ENCODE measurements at places on chromosomes 16 and 17.

GRCh38 chr16:87552772-87553573 lies 49.3 kb upstream of the JPH3 start:
- no peak for DNase-seq

DNA sequence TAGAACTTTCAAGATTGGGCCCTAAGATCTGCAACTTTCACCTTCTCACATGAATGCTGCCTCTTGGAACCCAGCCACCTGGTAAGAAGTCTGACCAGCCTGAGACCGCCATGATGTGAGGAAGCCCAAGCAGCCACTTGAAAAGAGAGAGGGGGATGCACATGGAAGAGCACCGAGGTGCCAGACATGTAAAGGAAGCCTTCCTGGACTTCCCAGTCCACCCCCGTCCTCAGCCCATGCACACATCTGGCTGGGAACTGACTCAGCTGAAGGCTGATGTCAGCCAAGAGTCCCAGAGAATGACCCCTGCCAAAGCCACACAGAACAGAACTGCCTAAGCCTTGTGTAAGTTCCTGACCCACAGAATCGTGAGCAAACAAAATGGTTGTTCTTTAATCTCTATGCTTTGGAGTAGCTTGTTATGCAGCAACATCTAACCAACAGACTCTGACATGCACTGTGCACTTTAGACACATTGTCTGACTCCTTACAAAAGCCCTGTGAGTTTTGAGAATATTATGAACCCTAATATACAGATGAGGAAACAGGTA lies 86.7 kb downstream of the RMI2 start:
- DNase-seq: no peak

- DNase-seq: no peak
Measured at GRCh38 chr16:56836410-56837230, 28.4 kb upstream of the SLC12A3 start.

DNA sequence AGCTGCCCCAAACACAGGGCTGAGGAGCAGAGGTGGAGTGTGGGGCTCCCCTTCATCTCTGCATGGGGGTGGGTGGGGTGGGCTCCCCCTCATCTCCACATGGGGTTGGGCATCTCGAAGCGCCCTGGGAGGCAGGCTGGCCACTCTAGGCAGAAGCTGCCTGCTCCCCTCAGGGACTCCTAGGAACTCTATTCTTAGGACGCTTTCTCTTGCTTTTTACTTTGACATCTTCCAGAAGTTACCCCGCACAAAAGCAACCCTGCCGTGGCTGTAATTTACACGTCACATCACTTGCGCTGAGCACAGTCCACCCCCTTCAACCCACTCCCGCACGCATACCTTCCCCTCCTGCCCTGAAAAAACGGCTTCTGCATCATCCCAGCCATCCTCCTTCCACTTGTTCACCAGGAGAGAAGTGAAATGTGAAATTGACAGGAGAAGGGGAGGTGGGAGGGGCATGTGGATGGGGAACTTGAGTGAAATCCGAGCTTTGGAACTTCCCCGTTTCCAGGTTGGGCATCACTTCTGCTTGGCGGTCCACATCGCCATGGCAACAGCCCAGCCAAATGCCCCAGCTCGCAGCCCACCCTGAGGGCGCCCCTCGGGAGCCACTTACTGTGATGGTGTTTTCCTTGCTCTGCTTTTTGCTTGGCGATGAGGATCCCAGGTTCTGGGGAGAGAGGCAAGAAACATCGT lies 53.7 kb upstream of the RCVRN start:
- DNase-seq: no peak

- DNase-seq: peak; percentile 69
Measured at GRCh38 chr16:67910158-67910557, 17.1 kb downstream of the PSKH1 start.

GRCh38 chr17:14353861-14354474 lies 53.1 kb downstream of the HS3ST3B1 start:
- no peak for DNase-seq

DNA sequence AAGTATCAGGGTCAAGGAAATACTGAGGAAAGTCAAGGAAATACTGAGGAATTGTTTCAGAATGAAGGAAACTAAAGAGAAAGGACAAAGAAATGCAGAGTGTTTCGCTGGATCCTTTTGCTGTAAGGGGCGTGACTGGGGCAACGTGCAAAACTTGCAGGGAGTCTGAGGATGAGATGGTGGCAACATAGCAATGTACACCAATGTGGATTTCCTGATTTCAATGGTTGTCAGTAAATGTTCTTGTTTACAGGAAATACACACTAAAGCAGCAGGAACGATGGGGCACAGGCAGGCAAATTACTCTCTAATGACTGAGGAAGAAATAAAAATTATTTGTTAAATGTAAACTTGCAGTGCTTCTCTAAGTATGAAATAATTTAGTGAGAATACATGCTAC lies 34.4 kb downstream of the ZZEF1 start:
- no peak for DNase-seq

DNA sequence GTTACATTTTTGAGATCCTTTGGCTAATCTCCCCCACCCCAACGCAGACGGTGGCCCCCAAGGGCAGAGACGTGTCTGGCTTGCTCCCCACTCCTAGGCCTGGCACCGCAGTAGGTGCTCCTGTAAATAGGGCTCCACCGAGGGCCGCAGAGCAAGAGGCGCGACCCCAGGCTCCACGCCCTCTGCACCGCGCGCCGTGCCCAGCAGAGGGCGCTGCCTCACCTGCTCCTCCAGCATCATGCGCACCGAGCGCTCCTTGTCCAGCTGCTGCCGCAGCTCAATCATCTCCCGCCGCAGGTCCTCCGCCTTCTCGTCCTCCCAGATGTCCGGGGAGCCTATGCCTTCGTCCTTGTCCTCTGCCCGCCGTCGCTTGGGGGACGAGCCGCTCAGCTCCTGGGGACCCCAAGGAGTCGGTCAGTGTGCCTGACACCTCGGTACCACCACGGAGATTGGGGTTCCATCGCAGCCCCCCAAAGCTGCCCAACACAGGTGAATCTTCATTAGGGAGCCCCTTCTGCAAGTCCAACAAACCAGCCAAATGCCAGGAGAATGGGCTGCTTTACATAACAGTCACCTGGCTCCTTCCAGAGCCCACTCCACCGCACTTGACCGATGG lies 11.2 kb downstream of the TFAP4 start:
- DNase-seq: peak; percentile 49

- DNase-seq: no peak
Measured at GRCh38 chr16:84598360-84598759, 19.5 kb downstream of the COTL1 start.

GRCh38 chr17:45851464-45851863 lies 6.8 kb downstream of the SPPL2C start:
- no peak for DNase-seq

DNA sequence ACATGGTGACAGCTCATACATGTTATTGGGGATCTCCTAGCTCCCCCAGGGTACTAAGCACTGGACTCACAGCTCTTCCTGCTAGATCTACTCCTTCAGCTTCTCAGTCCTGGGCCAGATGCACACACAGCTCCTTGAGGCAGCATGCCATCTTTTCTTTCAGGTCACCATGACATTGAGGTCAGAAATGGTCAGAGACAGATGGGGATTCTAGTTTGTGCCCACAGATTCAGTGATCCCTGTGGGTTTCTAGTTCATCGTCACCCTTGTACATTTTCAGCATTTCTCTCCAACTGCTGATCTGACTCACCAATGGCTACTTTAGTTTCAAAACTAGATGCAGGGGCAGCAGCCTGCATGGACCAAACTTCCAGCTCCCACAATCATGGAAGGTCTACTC lies 560.7 kb upstream of the PSMD7 start:
- DNase-seq: no peak

- no peak for DNase-seq
Measured at GRCh38 chr17:61248399-61248798, 151.2 kb upstream of the TBX2 start.

DNA sequence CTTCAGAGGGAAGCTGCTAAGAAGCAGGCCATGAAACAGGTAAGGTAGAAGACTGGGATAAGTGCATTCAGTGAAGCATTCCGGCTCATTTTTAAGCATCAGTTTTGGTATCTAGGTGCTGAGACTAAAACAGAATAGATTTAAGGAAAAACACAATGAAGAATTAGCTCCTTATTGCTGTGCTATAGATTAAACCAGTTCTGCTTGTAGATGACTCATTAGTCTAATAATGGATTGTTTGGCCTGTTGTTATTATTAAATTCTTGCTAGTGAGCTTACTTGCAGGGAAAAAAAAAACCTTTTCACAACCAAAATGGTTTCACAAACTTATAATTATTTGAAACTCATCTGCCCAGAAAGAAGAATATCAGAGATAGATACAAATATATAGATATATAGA lies 55.9 kb downstream of the NSRP1 start:
- no peak for DNase-seq

GRCh38 chr17:19303367-19303776 lies 59.2 kb downstream of the B9D1 start:
- no peak for DNase-seq

DNA sequence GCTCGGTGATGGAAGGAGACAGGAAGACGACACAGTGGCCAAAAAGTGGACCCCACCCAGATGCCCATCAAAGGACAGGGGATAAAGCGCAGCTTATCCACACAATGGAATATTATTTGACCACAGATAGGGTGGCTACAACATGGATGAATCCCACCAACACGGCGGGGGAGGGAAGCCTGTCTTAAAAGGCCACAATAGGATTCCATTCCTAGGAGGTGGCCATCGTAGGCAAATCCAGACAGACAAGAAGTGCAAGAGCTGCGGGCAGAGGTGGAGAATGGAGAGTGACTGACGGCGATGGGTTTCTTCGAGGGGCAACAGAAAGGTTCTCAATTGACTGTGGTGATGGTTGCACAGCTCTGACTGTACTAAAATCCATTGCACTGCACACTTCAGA lies 16.0 kb downstream of the SLC38A8 start:
- no peak for DNase-seq

DNA sequence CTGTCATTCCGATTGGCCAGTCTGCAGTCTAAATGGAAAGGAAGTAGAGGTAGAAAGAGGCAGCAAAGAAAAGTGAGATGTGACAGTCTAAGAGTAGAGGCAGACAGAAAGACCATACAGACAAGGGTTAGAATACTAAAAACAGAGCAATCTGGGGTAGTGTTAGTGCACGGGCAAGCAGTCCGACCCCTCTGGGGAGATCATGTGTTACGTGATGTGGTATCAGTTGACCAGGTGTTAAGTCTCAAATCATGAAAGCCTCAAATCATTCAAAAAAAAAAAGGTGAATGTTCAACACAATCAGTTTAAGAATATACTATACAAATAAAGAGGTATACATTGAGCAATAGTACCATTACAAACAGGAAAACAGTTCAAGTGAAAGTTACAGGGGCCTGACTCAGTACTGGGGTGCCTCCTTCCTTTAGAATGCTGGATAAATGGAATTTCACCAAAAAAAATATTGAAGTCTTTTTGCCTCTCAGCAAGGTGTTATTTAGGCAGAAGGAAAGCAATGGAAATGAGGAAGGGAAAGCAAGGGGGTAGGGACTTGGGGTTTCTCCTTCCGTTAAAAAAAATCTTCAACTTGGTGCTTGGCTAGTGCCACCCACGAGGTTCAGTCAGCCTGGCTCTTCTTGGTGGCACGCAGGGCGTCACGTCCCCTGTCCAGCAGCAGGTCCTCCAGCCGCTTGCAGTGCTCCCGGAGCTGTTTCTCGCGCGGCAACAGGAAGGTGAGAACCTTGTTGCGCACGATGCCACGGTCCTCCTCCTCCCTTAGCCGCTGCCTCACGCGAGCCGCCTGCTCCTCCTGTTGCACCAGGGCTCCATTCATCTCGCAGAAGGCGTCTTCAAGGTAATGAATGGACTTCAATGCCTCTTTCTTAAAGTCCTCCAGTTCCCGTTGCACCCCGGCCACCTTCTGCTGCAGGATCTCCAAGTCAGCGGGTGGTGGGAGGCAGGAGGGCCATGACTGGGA lies 616 bp downstream of the CCDC182 start:
- DNase-seq: no peak

DNA sequence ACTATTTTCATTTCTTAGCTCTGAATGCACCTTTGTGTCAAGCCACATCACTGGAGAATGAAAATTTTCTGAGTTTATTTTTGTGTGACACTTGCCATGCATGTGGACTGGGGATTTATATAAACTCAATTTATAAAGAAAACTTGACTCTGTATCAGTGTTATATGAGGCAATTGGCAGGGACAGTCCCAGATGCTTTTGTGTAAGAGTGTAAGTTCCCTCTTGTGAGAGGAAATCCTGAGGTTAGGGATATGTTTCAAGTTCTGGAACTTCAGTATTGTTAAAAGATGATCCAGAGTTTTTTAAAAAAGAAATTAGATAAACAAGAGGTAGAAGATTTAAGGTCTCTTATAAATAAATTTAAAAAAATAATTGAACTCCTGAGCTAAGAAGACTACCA lies 10.9 kb upstream of the CCL8 start:
- DNase-seq: no peak

DNA sequence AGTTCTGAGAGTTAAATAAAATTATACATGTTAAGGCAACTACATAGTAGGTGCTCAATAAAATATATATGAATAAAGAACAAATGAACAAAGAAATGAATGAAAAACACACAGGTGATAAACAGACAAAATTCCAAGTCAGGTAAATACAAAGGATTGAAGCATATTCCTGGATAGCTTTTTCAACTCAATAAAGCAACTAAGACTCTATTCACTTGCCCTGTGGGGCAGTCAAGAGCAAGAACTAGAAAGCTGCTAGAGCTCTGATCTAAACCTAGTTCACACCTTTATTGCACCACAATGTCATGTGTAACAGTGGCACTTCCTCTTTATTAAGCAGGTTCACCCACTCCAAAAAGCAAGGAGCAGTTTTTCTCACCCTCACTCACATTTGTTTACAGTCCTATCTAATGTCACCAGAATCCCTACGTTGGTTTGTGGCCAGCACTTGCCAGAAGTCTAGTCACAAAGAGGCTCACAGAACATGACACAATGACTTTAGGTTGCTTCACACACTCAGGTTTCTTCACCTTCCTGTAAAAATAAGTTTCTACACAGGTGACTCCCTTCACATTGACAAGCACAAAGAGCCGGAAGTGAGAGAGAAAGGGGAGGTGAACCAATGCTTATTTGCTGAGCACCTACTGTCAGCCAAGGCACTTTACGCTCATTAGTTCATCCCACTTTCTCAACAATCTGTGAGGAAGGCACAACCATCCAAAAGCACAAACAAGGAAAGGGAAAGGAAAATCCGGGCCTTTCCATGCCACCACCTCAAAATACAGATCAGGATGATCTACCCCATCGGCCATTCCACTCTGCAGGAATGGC lies 70.8 kb downstream of the XPO6 start:
- DNase-seq: no peak

GRCh38 chr16:87451563-87452210 lies 41.1 kb downstream of the ZCCHC14 start:
- no peak for DNase-seq

DNA sequence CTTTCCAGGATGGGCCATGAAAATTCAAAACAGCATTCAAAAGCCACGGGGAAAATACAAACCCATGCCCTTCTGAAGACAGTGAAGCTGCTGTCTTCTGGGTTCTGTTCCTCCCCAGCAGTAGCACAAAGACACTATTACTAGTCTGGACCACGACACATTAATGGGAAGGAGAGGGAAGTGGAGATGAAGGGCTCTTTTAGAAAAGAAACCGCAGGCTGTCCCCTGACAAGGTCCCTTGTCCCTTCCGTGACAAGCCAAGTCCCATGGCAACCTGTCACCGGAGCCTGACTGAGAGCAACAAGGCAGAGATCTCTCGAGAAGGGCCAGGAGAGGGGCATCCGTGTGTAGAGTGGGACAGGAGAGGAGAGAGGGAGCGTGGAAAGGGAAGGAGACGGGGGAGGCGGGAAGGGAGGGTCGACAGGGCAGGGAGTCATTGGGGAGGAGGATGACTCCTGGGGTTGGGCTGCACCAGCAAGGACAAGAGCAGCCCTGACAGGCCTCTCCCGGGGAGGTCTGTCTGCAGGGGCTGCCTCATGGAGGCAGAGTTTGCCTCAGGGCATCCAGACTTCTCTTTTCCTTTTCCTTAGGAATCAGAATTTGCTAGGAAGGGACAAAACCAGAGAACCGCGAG lies 436.2 kb downstream of the SLC39A11 start:
- no peak for DNase-seq

Measured in AG20443 (cell line).